Inflammatory macrophage treated with lipopolysaccharide for 1 hour (primary cell): ENCODE measurements at places on chromosomes 4 and X.

- DNase-seq, result no peak
Measured at GRCh38 chr4:18050448-18050847, 28.9 kb upstream of the LCORL start.

- DNase-seq, result no peak
Measured at GRCh38 chrX:7127056-7127455, 20.5 kb upstream of the STS start.

GRCh38 chrX:23911126-23911835, 3.5 kb downstream of the CXorf58 start:
- DNase-seq, result peak; percentile 67

- DNase-seq, result no peak
Measured at GRCh38 chr4:22237155-22237751, 278.6 kb downstream of the ADGRA3 start.

DNA sequence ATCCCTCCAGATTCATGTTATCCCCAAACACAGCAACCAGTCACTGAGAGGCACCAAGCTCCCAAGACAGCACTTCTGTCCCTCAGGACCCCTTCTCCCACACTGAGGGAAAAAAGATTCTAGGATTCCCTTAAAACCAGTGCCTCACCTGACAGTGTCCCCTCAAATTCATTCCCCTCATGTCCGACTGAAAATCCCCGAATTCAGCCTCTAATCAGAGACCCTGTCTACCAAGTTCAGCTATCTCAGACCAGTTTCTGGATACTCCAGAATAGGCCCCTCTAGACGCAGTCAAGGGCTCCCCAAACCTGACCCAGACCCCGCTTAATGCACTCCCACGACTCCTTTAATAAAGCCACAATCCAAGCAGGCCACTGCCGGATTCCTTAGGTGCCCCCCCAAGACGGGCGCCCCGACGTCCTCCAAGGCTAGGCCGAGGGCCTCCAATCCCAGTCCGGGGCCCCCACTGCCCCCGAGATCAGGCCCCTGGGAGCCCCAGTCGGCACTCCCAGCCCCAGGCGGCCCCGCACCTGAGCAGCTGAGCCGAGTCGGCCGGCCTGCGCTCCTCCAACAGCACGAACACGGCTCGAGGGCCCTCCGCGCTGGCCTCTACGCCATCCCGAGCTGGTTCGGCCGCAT, 457 bp downstream of the TFE3 start:
- DNase-seq, result peak; percentile 1

DNA sequence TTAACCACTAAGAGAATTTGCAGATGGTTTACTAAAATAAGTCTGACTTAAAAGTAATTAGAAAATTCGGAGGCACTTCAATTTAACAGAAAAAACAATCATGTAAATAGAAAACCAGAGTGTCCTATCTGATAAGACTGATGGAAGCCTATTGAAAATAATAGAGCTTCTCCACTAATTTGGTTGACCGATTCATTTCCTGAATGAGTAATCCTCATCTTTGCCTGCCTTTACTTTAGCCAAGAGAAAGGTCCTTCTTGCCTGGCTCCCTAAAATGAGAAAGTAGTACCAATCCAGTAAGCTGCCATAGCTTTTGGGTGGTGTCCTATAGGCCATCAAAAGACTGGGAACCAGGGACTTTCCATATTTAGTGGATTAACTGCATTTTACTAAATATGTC, 48.4 kb downstream of the KCNIP4 start:
- DNase-seq, result no peak

DNA sequence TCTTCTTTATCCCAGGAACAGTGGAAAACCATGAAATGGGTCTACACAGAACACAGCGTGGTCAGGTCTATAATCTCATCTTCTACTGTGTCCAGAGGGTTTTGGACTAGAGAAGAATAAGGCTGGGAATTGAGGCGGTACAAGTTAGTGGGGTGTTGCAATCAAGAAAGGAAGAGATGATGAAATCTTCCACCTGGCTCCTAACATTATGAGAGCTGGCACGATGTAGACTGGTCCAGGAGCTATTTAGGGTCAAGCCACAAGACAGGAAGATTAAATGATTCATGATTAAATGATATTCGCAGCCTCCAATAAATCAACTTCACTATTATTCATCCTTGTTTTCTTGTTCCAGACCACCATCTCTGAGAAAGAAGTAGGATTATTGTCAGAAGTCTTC, 88.0 kb downstream of the ARSF start:
- DNase-seq, result no peak

- no peak for DNase-seq
Measured at GRCh38 chrX:143934542-143934941, 50.7 kb downstream of the UBE2NL start.

GRCh38 chrX:6325437-6325836, 96.8 kb upstream of the NLGN4X start:
- DNase-seq, result no peak

DNA sequence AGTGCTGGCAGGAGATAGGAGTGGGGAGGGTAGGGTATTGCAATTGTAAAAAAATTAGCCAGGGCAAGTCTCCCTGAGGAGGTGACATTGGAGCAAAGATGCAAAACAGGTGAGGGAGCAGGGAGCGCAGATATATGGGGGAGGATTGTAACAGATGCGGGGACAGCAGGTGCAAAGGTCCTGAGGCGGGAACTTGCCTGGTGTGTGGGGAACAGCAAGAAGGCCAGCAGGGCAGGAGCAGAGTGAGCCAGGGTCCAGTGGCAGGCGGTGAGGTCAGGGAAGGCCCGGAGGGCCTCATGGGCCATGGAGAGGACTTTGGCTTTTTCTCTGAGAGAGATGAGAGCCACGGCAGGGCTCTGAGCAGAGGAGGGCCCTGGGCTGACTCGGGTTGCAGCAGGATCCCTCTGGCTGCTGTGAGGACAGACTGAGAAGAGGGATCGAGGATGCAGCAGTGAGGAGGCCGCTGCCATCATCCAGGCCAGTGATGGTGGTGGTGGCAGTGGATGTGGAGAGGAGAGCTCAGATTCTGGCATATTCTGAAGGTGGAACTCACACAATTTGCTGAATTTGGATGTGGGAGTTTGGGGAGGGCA, 6.2 kb downstream of the PORCN start:
- DNase-seq, result no peak

DNA sequence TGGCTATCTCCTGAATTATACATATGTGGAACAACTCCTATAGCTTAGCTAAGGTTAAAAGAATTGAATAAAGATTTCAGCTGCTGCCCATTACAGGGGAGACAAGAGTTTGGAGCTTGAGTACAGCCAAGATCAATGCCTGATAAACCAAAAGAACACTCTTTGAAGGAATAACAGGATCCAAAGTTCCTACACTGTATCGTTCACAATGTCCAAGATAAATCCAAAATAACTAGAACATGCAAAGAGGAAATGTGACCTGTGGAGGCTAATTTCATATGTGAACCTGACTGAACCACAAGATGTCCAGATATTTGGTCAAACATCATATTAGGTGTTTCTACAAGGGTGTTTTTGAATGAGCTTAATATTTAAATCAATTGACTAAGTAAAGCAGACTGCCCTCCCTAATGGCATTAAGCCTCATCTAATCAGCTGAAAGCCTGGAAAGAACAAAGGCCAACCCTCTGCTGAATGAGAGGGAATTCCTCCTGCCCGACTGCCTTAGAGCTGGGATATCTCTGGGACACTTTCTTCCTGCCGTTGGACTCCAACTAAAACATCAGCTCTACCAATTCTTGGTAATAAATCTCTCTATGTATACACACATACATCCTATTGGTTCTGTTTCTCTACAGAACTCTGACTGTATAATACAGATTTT, 19.2 kb downstream of the RFC1 start:
- DNase-seq, result no peak

DNA sequence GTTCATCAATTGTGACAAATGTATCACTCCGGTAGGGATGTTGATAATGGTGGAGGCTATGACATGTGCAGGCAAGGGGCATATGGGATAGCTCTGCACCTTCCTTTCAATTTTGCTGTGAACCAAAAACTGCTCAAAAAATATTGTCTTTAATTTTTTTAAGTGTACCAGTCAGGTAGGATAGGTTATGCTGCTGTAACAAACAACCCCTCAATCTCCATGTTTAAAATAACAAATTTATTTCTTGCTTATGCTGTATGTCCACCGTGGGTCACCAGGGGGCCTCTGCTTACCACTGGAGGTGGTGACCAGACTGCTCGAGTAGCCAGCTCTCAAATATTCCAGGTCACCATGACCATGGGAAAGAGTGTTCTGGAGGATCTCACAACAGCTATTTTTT, 23.4 kb upstream of the MSX1 start:
- no peak for DNase-seq

GRCh38 chrX:130176354-130176776, 4.6 kb downstream of the RAB33A start:
- no peak for DNase-seq

DNA sequence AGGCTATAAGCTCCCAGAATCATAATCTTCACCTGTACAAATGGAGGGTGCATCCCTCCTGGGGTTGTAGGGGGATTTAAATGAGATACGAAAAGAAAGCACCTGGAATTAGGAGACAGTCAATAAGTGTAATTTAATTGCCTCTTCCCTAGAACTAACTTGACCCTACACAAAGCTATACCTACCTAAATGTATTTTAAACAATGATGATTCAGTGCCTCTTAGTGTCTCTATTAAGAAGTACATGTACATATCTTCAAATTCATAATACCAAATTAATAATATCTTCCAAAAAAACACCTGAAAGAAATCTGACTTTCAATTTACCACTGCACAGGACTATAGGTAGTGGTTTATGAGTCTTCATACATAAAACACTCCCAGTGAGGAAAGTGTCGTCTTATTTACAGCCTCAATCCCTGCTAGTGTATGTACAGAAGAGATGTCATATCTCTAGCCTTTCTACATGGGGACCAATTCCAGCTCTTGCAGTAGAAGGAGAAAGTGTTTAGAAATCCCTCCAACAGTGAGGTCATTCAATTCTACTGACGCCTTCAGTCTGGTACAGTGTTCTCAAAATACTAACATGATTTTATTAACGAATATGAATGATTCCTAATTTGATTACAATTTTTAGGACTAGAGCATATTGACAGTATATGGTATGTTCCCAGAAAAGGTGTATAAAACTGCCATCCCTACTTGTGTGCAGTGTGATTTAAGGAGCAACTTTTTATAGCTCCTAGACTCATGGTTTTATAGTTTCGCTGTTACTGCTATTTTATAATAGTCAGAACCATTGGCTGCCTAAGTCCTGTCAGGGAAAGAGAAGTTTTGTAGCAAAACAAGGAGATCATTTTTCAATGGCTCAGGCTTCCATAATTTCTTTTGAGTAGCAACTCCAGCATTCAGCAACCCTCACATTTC, 282.7 kb downstream of the UNC5C start:
- no peak for DNase-seq

- no peak for DNase-seq
Measured at GRCh38 chrX:46587158-46587557, 13.6 kb downstream of the CHST7 start.

DNA sequence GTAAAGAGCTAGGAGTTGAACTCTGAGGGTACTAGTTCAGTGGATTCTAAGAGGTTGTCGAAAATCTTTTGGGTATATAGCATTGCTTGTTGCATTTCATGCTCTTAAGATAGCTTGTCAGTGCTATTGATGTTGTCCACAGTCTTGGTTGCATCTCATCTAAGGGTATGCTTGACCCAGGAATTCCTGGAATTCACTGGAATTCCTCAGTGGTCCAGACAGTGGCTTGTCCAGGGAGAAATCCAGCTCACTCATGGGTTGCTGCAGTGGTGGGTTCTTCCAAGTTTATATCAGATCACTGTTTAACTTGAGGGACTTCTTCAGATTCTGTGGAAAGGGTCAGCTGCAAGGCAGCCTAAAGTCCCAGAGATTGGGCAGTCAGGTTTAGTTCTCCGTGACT, 29.8 kb upstream of the SMARCAD1 start:
- DNase-seq, result no peak

DNA sequence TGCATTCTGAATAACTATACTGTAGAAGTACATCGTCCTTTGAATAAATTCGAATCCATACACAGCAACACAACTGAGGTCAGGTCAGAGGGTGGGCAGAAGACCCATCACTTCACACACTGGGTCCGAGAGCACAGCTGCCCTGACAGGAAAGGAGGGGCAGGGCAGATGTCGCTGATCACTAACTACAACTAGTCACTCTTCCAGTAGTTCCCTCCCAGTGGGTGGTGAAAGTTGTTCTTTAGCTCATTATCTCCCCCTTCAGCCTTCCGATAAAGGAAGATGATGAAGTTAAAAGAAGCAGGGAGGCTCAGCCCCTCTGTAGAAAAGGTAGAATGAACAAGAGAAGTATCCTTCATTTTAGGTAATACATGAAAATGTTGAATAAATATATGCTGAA, 278.9 kb downstream of the INPP4B start:
- no peak for DNase-seq

- DNase-seq, result no peak
Measured at GRCh38 chr4:8343262-8343966, 73.9 kb downstream of the HTRA3 start.

DNA sequence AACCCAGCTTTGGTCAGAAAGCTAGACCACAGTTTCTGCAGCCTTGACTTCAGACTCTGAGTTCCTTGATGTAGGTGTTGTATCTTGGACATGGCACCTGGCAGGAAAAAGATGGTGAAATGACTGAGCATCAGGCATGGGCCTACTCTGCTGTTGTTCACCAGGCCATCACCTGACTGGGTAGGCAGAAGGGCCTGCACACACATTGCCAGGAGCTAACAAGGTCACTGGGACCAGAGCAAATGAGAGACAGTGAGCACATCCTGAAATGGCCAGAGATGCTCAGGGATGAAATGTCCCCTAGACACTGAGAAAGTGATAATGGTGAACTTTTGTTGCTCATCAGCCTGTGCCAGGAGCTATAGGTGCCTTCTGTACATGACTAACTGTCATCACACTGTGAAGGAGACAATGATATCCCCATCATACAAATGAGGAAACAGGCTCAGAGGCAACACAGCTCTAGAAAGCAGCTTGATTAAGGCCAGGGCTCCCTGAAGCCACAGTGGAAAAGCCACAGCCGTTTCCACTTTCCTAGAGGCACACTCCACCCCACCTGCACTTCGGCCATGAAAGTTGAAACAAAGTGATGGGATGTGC, 128.3 kb downstream of the TSPAN5 start:
- no peak for DNase-seq

DNA sequence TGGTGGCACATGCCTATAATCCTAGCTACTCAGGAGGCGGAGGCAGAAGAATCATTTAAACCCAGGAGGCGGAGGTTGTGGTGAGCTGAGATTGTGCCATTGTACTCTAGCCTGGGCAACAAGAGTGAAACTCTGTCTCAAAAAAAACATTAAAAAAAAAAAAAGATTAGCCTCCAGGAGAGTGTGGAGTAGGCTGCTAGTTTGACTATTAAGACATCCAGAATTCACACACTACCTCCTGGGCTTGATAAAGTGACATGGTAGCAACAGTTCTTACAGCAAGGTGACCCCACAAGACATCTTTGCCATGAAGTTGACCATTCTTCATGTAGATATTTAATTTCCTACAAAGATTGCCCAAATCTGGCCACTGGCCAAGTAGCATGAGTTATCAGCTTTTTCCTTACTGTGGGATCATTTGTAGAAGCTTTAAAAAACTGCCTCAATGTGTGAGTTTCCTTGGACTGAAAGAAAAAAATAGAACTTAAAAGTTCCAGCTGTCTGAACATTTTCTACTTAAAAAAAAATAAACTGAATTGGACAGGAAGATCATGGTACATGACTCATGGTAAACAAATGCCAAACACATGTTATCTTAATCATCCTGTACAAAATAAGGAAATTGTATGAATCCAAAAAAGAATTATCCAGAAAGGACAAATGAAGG, 35.3 kb upstream of the SPRY1 start:
- DNase-seq, result peak; percentile 12

GRCh38 chrX:18228069-18228468, 7.4 kb upstream of the BEND2 start:
- no peak for DNase-seq
